ENCODE measurements at places on chromosomes 5 and 9.

- DNase-seq: no peak
These were observed 388.5 kb downstream of the GABRG2 start for GRCh38 chr5:162456086-162456485.

- DNase-seq: peak; percentile 6
These were observed 57.9 kb downstream of the TGFBR1 start for GRCh38 chr9:99162759-99163364.

DNA sequence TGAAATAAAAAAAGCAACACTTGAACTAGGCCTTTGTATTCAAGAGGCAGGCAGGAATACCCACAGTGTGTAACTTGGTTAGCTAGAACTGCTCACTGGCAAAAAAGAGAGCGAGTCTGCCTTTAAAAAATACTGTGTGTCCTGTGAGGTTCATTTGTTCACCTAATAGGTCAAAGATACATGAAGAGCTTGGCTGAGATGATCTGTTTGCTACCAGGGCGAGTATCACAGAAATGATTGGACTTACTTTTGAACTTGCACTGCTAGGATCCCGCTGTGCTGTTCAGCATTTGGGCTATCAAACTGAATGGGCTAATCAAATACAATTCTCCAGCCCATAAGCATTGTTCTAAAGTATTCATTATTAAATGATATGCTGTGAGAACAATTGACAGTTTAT is 229.1 kb downstream of the NFIB start:
- no peak for DNase-seq

DNA sequence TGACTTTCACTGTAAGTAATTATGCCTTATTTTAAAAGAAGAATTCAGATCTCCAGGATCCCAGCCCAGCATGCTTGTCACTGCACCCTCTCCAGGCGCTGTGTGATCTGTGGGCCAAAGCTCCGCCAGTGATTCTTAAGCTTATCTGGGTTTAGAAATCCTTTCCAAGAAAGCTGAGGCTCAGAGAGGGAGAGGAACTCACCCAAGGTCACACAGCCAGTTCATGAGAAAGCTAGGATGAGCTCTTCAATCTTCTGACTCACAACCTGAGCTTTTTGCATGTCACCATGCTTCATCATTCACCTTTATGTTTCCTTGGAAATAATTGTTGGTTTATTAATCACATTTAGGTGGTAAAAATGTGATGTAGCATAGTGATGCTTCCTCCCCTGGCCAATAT is 136.6 kb upstream of the HAND1 start:
- no peak for DNase-seq

- DNase-seq: no peak
These were observed 66.5 kb upstream of the TLX3 start for GRCh38 chr5:171242521-171242920.

DNA sequence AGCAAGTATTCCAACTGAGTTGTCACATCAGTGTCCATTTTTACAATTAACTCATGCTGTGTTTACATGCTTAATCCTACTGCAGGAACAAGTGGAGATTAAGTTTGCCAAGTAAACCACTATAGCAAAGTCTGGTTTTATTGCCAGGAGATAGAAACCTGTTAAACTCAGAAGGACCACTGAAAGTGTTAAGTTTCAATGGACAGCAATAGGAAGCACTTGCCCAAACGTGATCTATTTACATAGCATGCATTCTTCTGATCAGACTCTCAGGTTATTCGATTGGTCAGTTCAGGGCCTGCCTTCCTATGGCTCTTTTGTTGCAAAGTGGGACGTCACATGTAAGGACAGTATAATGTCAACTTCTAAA is 28.0 kb upstream of the IFNK start:
- no peak for DNase-seq

GRCh38 chr5:13749766-13750165 is 194.7 kb downstream of the DNAH5 start:
- DNase-seq: no peak

DNA sequence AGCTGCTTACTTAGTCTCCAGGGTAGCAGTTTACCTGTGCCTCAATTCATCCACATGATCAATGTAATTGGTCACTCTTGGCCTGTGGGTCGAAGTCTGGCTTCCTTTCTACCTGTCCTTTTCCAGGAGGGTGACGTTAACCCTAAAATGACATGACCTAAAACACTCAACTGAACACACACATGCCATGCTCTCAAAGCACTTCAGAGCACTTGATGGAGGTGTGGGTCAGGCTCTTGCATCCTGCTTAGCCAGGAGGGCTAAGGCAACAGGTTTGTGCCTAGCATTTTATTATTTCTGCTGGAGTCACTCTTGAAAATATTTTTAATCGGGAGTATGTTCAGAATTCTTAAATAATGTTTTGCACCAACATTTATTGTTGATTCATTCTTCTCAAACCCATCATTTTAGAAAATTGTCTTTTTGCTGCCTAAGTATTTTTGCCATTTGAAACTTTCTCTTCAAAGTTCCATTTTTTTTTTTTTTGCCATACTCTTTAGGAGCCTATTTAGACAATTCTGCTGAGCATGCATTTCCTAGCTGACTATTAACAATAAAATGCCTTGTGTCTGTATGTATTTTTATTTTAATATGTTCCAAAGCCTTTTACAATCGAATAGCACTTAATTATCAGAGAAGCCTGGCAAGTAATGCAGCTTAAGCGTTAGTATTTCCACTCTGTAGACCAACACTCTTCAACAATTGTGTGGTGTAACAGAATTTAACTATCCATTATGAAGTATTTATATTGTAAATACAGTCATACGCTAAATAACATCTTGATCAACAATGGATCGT is 59.1 kb downstream of the ATP10B start:
- no peak for DNase-seq

DNA sequence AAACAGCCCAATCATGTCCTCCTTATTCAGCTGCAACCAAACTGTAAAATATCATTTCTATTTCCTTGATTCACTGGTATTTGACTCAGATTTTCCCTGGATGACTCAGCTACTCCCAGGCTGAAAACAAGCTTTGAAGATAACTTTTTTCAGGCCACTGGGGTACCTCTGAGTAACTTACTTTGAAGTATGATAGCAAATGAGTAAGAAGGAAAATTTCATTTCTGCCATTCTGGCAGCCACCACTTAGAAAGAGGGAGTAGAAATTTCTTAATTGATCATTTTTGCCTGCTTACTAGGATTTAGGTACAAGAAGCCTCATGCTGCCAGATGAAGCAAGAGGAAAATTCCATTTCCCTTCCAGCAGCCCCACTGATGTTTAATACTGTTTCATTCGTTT is 247.4 kb downstream of the PRELID2 start:
- peak; percentile 88 for DNase-seq

DNA sequence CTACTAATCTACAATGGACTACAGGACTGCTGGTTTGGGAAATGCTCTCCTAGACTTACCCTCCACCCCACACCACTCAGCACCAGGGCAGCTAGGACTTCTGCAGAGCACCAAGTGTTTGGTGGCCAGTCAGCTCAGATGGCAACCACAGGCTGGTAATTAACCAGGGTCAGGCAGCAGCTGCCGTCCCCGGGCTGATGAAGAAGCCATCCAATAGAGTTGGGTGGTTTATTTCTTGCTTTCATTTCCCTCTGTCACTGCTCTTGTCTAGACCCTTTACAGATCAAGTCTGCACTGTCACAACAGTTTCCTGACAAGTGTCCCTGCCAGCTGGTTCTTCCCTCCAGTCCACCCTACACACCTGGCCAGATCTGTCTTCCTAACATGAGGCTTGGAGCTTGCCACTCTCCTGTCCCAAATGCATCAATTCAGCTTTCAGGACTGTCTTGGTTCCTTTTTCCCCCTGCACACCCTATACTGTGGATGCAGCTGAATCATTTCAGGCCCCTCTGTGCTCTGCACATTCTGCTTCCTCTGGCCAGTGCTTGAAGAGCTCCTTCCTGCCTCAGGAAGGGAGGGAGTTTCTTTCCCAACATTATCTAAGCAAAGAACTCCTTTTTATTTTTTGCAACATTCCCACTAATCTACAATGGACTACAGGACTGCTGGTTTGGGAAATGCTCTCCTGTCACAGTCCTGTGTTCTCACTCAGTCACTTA is 30.2 kb upstream of the HSPA9 start:
- DNase-seq: no peak

DNA sequence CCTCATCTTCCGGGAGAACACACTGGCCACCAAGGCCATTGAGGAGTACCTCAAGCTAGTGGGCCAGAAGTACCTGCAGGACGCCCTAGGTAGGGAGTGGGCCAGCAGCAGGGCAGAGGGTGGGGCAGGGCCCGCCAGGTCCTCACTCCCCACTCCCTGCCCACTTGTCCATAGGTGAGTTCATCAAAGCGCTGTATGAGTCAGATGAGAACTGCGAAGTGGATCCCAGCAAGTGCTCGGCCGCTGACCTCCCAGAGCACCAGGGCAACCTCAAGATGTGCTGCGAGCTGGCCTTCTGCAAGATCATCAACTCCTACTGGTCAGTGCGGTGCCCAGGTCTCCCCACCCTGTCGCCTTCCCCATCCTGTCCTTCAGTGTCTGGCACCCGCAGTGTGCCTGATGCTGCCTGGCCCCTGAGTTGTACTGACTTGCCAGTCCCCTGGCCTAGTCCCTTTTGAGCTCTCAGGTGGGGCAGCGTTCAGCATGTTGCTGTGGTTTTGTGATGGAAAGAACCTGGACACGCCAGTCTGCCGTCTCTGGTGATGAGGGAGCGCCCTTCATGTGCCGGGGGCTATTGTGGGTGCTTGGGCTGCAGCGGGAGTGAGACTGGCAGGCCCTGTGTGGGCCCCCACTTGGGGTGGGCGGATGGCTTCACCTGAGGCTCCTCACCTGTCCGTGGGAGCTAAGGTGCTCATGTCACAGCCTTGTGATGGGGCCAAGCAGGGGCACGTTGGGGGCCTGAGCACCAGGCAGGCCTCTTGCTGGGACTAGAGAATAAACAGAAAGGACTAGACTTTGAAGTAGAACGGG is 112.3 kb downstream of the DAB2IP start:
- no peak for DNase-seq

GRCh38 chr9:123361086-123361730 is 5.2 kb downstream of the CRB2 start:
- DNase-seq: no peak

- no peak for DNase-seq
These were observed 276.0 kb upstream of the MVB12B start for GRCh38 chr9:126050605-126050990.

GRCh38 chr5:56490971-56491468 is 257.9 kb upstream of the ANKRD55 start:
- no peak for DNase-seq

DNA sequence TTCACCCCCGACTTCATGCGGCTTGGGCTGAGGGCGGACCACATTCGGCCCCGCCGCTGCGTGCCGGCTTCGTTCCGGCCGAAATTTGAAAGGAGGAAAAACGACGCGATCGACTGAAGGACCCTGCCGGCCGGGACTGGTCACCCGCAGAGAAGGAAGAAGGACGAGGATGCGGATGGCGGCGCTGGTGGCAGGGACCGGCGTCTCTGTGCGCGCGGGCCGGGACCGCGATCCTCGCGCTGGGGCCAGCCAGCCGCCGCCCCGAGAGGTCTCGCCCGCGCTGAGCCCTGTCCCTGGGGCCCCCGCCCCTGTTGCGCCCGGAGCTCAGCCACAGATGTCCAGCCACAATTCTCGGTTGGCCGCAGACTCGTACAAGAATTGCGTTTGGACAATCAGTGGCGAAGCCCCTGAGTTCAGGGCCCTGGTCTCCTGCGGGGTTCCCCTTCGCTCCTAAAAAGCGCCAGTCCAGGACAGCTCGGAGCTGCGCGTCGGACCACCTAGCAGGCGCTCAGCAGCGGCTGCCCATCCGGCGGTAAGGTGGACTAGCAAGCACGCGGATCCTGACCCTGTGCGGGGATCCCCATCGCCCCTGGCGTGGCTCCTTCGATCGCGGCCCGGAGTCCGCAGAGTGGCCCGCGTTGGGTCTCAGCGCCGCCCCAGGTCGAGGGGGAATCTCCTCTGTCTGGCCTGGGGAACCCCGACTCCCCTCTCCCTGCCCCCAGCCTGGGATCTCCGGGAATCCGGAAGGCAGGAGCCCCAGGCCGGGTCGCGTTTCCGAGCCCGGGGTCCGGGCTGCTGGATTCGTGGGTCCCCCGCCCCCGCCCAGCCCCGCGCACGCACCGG is 21.3 kb downstream of the URM1 start:
- DNase-seq: no peak

DNA sequence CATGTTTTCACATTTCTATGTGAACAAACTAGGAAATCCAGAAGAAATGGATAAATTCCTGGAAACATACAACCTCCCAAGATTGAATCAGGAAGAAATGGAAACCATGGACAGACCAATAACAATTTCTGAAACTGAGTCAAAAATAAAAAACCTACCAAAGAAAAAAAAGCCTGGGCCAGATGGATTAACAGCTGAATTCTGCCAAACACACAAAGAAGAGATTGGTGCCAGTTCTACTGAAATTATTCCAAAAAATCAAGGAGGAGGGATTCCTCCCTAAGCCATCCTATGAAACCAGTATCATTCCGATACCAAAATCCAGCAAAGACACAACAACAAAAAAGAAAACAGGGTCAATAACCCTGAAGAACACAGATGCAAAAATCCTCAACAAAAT is 166.9 kb upstream of the FBXL7 start:
- no peak for DNase-seq

GRCh38 chr9:85729882-85730281 is 11.9 kb downstream of the AGTPBP1 start:
- DNase-seq: no peak

GRCh38 chr9:5502553-5502952 is 7.8 kb upstream of the PDCD1LG2 start:
- no peak for DNase-seq

DNA sequence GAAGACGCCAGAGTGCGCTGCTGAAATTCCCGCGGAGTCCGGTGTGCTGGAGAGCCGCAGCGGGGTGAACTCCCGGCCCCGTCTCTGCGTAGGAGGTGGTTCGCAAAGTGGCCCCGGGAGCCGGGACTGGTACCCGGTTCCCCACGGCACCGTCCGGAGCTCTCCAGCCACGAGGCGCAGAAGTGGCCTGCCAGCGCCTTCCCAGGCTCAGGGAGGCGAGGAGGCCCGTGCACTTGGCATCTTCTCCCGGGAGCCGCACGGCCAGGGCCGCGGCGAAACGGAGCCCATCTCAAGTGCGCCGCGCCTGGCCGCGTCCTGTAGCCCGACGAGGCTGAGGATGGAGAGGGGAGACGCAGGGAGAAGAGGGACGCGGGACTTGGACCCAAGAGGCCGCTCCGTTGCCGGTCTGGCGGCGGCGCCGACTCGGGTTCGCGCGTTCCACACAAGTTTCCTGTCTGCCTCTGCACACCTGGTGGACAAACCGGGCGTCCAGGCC is 1.1 kb upstream of the IRX1 start:
- no peak for DNase-seq

DNA sequence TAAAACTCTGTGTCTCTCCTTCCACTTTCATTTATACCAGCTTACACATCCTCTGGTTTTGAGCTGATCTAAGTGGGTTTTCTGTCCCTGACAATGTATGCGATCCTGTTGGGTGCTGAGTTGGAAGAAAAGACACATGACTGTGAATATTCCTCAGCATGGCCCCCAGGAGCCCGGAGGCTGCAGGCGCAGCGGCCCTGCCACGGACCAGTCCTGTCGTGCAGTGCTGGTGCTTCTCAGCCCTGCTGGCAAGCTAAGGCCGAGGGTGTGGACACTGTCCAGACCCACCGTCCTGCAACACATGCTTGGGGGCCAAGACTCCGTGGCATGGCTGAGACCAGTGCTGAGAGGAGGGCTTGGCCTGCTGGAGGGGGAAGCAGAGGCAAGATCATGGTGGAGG is 328.9 kb upstream of the IRX2 start:
- no peak for DNase-seq

GRCh38 chr9:89483592-89484474 is 14.1 kb downstream of the SEMA4D start:
- no peak for DNase-seq

All from amniotic stem cell (primary cell).